ENCODE measurements at places on chromosomes 4 and X. TPM values are rescaled to one million over a fixed set of nuclear protein-coding genes. Genes with fewer than 3 reads are reported as not detected.

CT45A2 gene
- not detected for total RNA-seq

VEGFC gene
- total RNA-seq = 3.0 TPM

FAAH2 gene
- 1.5 TPM for total RNA-seq

APEX2 gene
- 2.8 TPM for total RNA-seq

RBMXL3 gene
- not detected for total RNA-seq

COX7B2 gene
- not detected for total RNA-seq

NEIL3 gene
- total RNA-seq = 6.2 TPM

ZNF630 gene
- 5.5 TPM for total RNA-seq

ADH1A gene
- total RNA-seq = not detected

SSX4 gene
- not detected for total RNA-seq

NHSL2 gene
- total RNA-seq = 5.4 TPM

GSTCD gene
- total RNA-seq = 26.9 TPM

MAGED4 gene
- 55.0 TPM for total RNA-seq

RBMX2 gene
- 22.8 TPM for total RNA-seq

GUCY1A1 gene
- total RNA-seq = 35.9 TPM

AKAP4 gene
- not detected for total RNA-seq

ZDHHC15 gene
- 10.4 TPM for total RNA-seq

LRIT3 gene
- 0.36 TPM for total RNA-seq

RIBC1 gene
- total RNA-seq = 1.7 TPM

KLB gene
- total RNA-seq = 0.27 TPM

FRMPD4 gene
- 7.2 TPM for total RNA-seq

BEX1 gene
- 67.0 TPM for total RNA-seq

DCHS2 gene
- total RNA-seq = 12.2 TPM

CENPVL2 gene
- total RNA-seq = 2.4 TPM

TEX11 gene
- not detected for total RNA-seq

TEC gene
- 0.73 TPM for total RNA-seq

PCYT1B gene
- 21.2 TPM for total RNA-seq

TRIM60 gene
- not detected for total RNA-seq

VMA21 gene
- 92.0 TPM for total RNA-seq

GLUD2 gene
- 5.6 TPM for total RNA-seq

NPY1R gene
- 8.2 TPM for total RNA-seq

STIM2 gene
- total RNA-seq = 33.1 TPM

RHOXF1 gene
- total RNA-seq = not detected

RASSF6 gene
- 0.09 TPM for total RNA-seq

MAGEA8 gene
- total RNA-seq = not detected

BEND2 gene
- not detected for total RNA-seq

ATP8A1 gene
- total RNA-seq = 174 TPM

FAM114A1 gene
- total RNA-seq = 12.0 TPM

MTM1 gene
- total RNA-seq = 12.2 TPM

RTL3 gene
- not detected for total RNA-seq

H2BW2 gene
- total RNA-seq = not detected

CTAG1B gene
- total RNA-seq = not detected

TAF7L gene
- total RNA-seq = not detected

NAP1L2 gene
- 26.5 TPM for total RNA-seq

PLP1 gene
- 74.2 TPM for total RNA-seq

RASGEF1B gene
- total RNA-seq = 40.9 TPM

CEP135 gene
- 24.0 TPM for total RNA-seq

GPR78 gene
- total RNA-seq = 0.73 TPM

COX7B gene
- 120 TPM for total RNA-seq

MAP9 gene
- 33.2 TPM for total RNA-seq

SLC9B1 gene
- 4.3 TPM for total RNA-seq
